ENCODE measurements at places on chromosomes 16 and 17. TPM values are rescaled to one million over a fixed set of nuclear protein-coding genes. Genes with fewer than 3 reads are reported as not detected.

DNA sequence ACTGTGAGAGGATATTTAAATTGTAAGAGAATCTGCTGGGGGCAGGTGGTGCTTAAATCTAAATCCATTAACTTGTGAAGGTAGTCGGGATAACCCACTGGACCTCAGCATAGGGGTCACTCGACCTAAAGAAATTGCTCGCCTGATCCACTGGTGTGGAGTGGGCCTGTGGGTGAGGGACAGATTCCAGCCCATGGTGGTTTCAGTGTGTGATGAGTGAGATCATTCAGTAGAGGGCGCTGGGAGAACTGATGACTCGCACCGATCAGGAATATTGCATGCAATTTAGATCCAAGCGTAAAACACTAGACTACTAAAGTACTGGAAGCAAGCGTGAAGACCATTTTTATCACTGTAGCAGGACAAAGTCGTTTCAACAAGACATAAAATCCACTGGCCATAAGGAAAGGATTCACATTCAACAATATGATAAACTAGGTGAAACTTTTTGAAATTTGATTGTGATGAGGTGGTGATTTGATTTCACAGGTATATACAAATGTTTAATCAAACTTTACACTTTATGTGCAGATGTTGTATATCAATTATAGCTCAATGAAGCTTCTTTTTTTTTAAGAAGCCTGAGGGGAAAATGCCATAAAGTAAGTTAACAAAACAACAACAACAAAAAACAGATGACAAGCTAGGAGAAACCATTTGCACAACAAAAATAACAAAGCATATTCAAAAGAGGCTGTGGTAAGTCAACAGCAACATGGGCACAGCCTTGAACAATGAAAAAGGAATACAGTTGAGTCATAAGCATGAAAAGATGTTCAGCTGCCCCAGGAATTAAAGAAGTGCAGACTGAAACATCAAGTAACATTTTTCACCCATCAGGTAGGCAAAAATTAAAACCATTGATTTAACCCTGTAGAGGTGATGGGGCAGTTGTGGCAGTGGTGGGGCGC is 7.5 kb upstream of the TMEM170A start:
- ATAC-seq = peak; percentile 99

GRCh38 chr16:1610071-1610898 is 1.6 kb downstream of the IFT140 start:
- ATAC-seq = peak; percentile 38

GRCh38 chr17:13587487-13588338 is 14.0 kb downstream of the HS3ST3A1 start:
- no peak for ATAC-seq

- no peak for ATAC-seq
Observed at GRCh38 chr17:9830711-9831110, 5.0 kb downstream of the GLP2R start.

GRCh38 chr17:59331929-59332748 is 684 bp downstream of the YPEL2 start:
- ATAC-seq = no peak

DNA sequence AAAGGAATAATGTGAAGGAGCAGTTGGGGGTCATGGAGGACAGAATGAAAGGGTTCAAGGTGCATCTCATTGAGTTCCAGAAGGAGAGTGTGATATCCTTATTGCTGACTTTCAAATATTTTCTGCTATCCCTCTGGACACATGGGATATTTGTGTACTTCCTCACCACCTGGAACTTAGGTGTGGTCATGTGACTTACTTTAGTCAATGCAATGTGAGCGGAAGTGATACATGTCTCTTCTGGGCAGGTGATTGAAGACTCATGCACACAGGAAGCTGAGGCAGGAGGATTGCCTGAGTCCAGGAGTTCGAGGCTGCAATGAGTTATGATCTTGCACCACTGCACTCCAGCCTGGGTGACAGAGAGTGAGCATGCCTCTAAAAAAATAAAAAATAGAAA is 36.7 kb upstream of the TANC2 start:
- no peak for ATAC-seq

GRCh38 chr16:55003916-55004315 is 73.3 kb downstream of the IRX5 start:
- ATAC-seq = no peak

- no peak for ATAC-seq
Observed at GRCh38 chr16:22397931-22398330, 23.5 kb upstream of the CDR2 start.

GRCh38 chr16:50372611-50373344 is 4.0 kb upstream of the BRD7 start:
- ATAC-seq = no peak

DNA sequence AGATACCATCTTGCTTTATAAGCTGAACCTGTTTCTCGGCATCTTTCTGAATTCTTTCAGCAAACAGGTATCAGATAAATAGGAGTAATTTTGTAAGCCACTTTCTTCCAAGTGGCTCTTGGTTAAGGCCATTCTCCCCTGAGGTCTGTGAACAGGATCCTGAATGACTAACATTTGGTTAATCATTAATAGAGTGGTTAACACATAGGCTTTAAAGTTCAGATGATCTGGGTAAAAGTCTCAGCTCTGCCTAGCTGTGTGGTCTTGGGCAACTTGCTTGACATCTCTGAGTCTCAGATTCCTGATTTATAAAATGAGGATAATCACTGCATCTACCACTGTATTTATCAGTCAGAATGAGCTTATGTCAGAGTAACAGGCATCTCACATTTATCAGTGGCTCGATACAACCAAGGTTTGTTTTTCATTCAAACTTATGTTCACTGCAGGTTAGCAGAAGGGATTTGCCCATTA is 44.4 kb upstream of the ANKFN1 start:
- ATAC-seq = no peak

GRCh38 chr17:39640591-39641031 is 3.7 kb downstream of the STARD3 start:
- ATAC-seq = no peak

- ATAC-seq = peak; percentile 60
Observed at GRCh38 chr16:72561-73548, at the start of gene RHBDF1. Gene RHBDF1 (minus strand): TSS chr16:72631. CDS start chr16:65015, 7,616 bp downstream.

GRCh38 chr16:86534779-86535615 is 20.0 kb downstream of the MTHFSD start:
- no peak for ATAC-seq

- ATAC-seq = peak; percentile 45
Observed at GRCh38 chr16:66608241-66609138, 4.0 kb downstream of the CMTM3 start.

ADAP2 gene
- 3.2 TPM for total RNA-seq

PFAS gene
- 24.6 TPM for total RNA-seq

SMIM36 gene
- total RNA-seq = 0.85 TPM

SMG1 gene
- 42.8 TPM for total RNA-seq

CACNG1 gene
- total RNA-seq = 0.40 TPM

NPIPA1 gene
- 52.5 TPM for total RNA-seq

C16orf96 gene
- 1.00 TPM for total RNA-seq

PITPNM3 gene
- 1.9 TPM for total RNA-seq

SYCE1L gene
- total RNA-seq = 17.3 TPM

TBC1D3L gene
- 6.9 TPM for total RNA-seq

GDPD3 gene
- 1.1 TPM for total RNA-seq

ZP2 gene
- not detected for total RNA-seq

IL34 gene
- 0.92 TPM for total RNA-seq
